Mesothelial cell of epicardium (in vitro differentiated cells): ENCODE measurements at places on chromosomes 5 and 9. TPM values are rescaled to one million over a fixed set of nuclear protein-coding genes. Genes with fewer than 3 reads are reported as not detected.
A peak's percentile ranks its signal among the peaks of the same experiment; 100 is the strongest.

- no peaks in the 10 kb centered on the region for H3K36me3 ChIP-seq
- no peak for DNase-seq
- H3K27me3 ChIP-seq, result no peaks in the 10 kb centered on the region
- no peak overlapping the region for H3K4me3 ChIP-seq
- no peak overlapping the region for H3K27ac ChIP-seq
Observed at GRCh38 chr5:124349931-124350330, 396.5 kb downstream of the ZNF608 start.

- no peaks in the 10 kb centered on the region for H3K36me3 ChIP-seq
- DNase-seq, result no peak
- H3K27me3 ChIP-seq, result peaks cover 6% of the 10 kb centered on the region
- no peaks in the 10 kb centered on the region for H3K4me1 ChIP-seq
Observed at GRCh38 chr9:73845539-73845938, 651.6 kb upstream of the RORB start.

Gene GRIN1
- total RNA-seq, result 0.58 to 0.99 TPM (median 0.64 TPM) in 3 replicates

GRCh38 chr5:96004087-96004486 is 42.4 kb upstream of the ELL2 start:
- no peak for DNase-seq
- no peaks in the 10 kb centered on the region for H3K36me3 ChIP-seq
- H3K4me3 ChIP-seq, result no peak overlapping the region
- no peak overlapping the region for H3K27ac ChIP-seq

DNA sequence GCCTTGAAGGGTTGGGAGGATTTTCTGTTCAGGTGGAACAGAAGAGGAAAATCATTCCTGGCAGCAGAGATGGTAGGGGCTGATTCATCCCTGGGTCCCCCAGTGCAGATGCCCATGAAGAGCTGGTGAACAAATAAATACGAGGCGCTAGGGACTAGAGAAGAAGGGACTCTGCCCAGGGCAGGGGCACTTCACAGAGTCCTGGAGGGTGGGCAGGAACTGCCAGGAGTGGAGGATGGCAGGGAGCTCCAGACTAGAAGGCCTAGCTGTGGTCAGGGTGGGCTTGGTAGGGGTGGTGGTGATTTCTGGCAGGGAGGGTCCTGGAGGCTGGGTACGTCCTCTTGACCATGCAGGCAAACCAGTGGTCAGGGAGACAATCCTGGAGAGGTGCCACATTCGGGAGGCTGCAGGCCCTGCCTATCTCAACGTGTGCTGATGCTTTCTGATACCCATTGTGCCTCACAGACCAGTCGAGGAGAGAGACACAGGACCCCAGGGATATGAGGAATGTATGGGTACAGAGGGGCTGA is 69.9 kb downstream of the CRB2 start:
- no peak overlapping the region for H3K27ac ChIP-seq
- peaks cover 6% of the 10 kb centered on the region for H3K4me1 ChIP-seq
- H3K27me3 ChIP-seq, result no peaks in the 10 kb centered on the region
- peaks cover 20% of the 10 kb centered on the region for H3K36me3 ChIP-seq
- no peak for DNase-seq

Gene FBP2
- total RNA-seq, result not detected in 3 replicates

Gene FST
- 12.3 to 14.3 TPM (median 12.7 TPM) in 3 replicates for total RNA-seq

Gene SPINK6
- total RNA-seq, result not detected in 3 replicates

Gene ADAMTS6
- total RNA-seq, result 17.3 to 20.6 TPM (median 17.7 TPM) in 3 replicates

DNA sequence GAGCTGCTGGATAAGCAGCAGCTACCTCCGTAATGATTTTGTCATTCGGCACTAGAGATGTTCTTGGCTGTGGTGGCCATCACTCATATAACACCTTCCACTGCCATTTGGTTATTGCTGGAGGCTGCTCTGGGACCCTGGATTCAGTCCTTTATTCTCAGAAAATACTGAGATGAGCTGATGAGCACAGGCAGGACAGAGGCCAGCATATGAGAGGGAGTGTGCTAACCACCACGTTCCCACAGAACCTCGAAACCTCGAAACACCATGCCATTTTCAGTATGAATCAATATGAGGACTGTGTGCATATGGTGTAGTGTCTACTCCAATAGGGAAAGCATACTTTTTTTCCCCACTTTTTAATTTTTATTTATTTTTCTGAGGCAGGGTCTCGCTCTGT is 56.6 kb downstream of the ADAM19 start:
- peaks cover 34% of the 10 kb centered on the region for H3K4me1 ChIP-seq
- DNase-seq, result no peak
- no peak overlapping the region for H3K4me3 ChIP-seq
- H3K27ac ChIP-seq, result peak overlapping the region; percentile 30
- no peaks in the 10 kb centered on the region for H3K36me3 ChIP-seq

DNA sequence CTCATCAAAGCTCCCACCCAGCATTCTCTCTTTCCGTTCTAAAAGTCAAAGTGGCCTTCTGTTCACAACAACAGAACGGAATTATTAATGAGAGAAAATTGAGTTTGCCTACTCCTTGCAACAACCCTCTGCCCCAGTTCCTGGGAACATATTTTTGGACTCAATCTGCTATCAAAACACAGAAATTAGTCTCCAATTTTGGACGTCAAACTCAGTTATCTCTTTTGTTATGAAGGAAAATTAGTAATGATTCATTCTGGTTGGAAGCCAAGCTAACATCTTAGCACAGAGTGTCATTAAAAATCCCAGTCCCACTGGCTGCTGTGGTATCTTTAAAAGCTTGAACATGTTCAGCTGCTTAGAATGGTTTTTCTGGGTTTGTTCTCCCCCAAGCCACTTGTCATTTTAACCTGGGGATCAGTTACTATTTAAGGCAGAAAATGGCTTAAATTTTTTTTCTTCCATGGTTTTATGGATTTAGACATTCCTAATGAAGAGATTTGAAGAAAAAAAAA is 343.2 kb downstream of the TRIM32 start:
- peaks cover 7% of the 10 kb centered on the region for H3K27me3 ChIP-seq
- no peak overlapping the region for H3K27ac ChIP-seq
- DNase-seq, result no peak
- no peaks in the 10 kb centered on the region for H3K36me3 ChIP-seq
- no peaks in the 10 kb centered on the region for H3K4me1 ChIP-seq

Gene ITGA1
- 8.3 to 10.8 TPM (median 9.1 TPM) in 3 replicates for total RNA-seq

GRCh38 chr9:121743441-121744001 is 92.1 kb downstream of the DAB2IP start:
- no peak for DNase-seq
- H3K27me3 ChIP-seq, result no peaks in the 10 kb centered on the region
- peaks cover 11% of the 10 kb centered on the region for H3K4me1 ChIP-seq
- no peak overlapping the region for H3K27ac ChIP-seq
- no peak overlapping the region for H3K4me3 ChIP-seq
- H3K36me3 ChIP-seq, result no peaks in the 10 kb centered on the region

GRCh38 chr5:54867310-54867944 is 118.0 kb downstream of the ESM1 start:
- no peak for DNase-seq
- no peak overlapping the region for H3K4me3 ChIP-seq
- H3K27me3 ChIP-seq, result no peaks in the 10 kb centered on the region
- peaks cover 9% of the 10 kb centered on the region for H3K4me1 ChIP-seq

Gene REEP2
- total RNA-seq, result 14.2 to 19.7 TPM (median 15.6 TPM) in 3 replicates

- H3K27ac ChIP-seq, result no peak overlapping the region
- H3K4me3 ChIP-seq, result no peak overlapping the region
- H3K36me3 ChIP-seq, result no peaks in the 10 kb centered on the region
- no peak for DNase-seq
- H3K27me3 ChIP-seq, result no peaks in the 10 kb centered on the region
Observed at GRCh38 chr5:56507351-56507930, 274.3 kb upstream of the ANKRD55 start.

DNA sequence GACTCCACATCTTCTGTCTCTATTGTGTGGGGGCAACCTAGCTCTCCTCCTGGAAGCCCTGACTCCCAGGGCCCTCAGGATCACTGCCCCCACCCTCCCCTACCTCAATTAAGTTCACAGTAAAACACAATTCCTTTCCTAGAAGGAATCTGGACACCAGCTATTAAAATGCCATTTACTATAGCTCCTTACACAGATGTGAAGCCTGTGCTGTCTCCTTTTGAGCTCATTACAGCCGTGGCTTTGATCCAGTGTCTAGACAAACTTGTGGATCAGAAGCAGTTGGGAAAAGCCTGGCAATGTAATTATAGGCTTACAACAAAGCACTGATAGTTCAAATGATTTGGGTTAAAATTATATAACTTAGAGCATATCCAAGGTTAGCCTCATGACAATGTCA is 107.0 kb upstream of the SMIM23 start:
- H3K27ac ChIP-seq, result peak overlapping the region; percentile 87
- no peaks in the 10 kb centered on the region for H3K36me3 ChIP-seq
- H3K27me3 ChIP-seq, result peaks cover 6% of the 10 kb centered on the region
- DNase-seq, result no peak

DNA sequence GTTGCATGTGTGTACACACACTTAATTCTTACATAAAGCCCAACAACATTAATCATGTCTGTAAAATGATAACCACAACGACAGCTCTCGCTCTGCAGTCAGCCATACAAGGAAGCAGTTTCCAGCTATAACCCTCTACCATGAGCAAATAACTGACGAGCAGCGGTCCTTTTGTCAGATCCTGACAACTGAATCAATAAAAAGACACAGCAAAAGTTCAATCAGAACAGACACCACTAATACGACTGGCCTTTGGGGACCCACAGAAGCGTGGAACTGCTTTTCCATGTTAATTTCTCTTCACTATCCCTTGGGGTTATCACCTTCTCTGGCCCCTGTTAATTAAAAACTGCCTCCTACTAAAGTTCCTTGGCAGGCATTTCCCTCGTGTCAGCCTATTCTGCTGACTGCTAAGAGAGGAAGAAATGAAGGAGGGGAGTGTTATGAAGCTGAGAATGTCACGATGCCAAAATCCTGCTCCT is 722.8 kb upstream of the GRAMD2B start:
- no peaks in the 10 kb centered on the region for H3K27me3 ChIP-seq
- DNase-seq, result no peak
- peak overlapping the region; percentile 40 for H3K4me3 ChIP-seq
- peaks cover 11% of the 10 kb centered on the region for H3K36me3 ChIP-seq

DNA sequence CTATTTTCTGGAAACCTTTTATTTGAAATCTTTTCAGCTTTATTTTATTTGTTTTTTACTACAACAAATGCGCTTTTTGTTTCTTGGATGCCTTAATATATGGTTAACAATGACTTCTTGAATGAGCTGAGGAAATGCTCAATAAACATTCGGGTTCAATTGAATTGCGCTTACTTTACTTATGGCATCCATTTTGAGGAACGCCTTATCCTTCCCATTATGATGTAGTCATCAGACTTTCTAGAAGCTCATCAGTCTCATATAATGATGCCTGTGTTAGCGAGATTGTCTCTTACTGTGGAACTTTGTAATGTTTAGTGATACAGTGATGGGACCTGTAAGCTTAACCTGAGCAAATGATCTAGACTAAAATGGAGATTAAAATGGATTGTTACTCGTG is 916 bp downstream of the SHLD3 start:
- H3K36me3 ChIP-seq, result peaks cover 7% of the 10 kb centered on the region
- no peaks in the 10 kb centered on the region for H3K27me3 ChIP-seq
- peak overlapping the region; percentile 57 for H3K27ac ChIP-seq
- H3K4me1 ChIP-seq, result peaks cover 31% of the 10 kb centered on the region
- DNase-seq, result no peak
- peak overlapping the region; percentile 94 for H3K4me3 ChIP-seq

DNA sequence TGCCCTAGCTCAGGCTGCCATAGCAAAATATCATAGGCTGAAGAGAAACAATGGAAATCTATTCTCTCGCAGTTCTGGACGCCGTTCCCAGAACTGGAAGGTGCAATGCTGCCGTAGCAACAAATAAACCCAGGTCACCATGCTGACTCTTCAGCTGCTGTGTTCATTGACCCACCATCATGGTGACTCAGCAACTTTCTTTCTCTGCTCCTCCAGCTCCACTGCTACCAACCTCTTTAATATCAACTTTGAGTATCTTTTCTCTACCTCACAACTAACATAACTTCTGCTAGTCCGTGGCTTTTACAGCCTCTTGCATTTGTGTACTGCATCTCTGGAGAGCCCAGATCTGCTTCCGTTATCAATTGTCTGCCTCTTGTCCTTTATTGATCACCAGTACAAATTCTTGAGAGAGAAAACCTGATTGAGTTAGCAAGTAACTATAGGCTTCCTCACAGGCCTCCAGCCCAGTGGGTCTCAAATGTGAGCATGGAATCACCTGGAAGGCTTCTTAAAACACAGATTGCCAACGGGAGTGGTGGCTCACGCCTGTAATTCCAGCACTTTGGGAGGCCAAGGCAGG is 47.3 kb upstream of the SLC30A5 start:
- H3K4me3 ChIP-seq, result no peak overlapping the region
- no peak for DNase-seq
- peaks cover 10% of the 10 kb centered on the region for H3K4me1 ChIP-seq

Gene TAF1L
- 0.05 TPM in 1 of 3 replicates, not detected in the others for total RNA-seq

GRCh38 chr5:181173420-181174342 is 26.3 kb downstream of the OR2V2 start:
- H3K36me3 ChIP-seq, result no peaks in the 10 kb centered on the region
- H3K4me1 ChIP-seq, result peaks cover 26% of the 10 kb centered on the region
- peaks cover 76% of the 10 kb centered on the region for H3K27me3 ChIP-seq
- peak overlapping the region; percentile 65 for H3K4me3 ChIP-seq

DNA sequence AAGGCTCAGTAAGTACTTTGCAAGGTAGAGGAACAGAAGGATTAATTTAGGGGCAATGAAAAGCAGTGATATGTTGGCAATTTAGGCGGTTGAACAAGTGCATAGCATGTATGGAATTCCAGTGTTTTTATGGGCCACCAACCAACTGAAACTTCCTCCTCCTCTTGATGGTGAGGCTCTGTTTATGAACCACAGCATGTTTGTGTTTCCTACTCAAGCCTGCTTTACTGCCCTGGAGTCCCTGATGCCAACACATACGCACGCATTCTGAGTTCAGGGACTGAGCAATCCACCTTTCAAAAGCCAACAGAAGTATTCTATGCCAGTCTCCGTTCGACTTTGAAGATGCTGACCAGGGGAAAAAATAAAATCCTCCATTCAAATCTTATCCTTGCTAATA is 417.5 kb downstream of the EFNA5 start:
- no peak overlapping the region for H3K4me3 ChIP-seq
- DNase-seq, result no peak
- no peak overlapping the region for H3K27ac ChIP-seq
- H3K36me3 ChIP-seq, result no peaks in the 10 kb centered on the region
- H3K27me3 ChIP-seq, result no peaks in the 10 kb centered on the region

- DNase-seq, result no peak
- H3K27me3 ChIP-seq, result no peaks in the 10 kb centered on the region
- H3K4me1 ChIP-seq, result peaks cover 10% of the 10 kb centered on the region
- no peaks in the 10 kb centered on the region for H3K36me3 ChIP-seq
- no peak overlapping the region for H3K4me3 ChIP-seq
- no peak overlapping the region for H3K27ac ChIP-seq
Observed at GRCh38 chr5:143119881-143120341, 283.6 kb downstream of the NR3C1 start.

Gene FBN2
- 238 to 252 TPM (median 244 TPM) in 3 replicates for total RNA-seq

DNA sequence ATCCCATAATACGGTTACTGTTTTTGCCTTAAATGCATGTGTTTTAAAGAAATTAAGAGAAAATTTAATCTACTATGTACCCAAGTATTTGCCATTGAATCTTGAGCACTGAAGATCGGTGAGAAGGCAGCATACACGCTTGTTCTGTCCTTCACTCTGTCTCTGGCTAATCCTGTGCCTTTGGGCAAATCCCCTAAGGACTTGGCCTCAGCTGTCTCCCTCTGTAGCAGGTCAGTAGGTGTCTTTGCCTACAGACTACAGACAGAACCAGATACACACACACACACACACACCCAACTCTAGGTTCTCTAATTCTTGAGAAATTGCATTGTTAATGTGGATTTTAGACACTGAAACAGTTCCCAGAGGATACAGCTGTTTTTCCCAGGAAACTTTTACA is 117.4 kb downstream of the WDR41 start:
- no peak overlapping the region for H3K4me3 ChIP-seq
- H3K4me1 ChIP-seq, result peaks cover 25% of the 10 kb centered on the region
- no peaks in the 10 kb centered on the region for H3K36me3 ChIP-seq
- H3K27ac ChIP-seq, result no peak overlapping the region

Gene FGF10
- total RNA-seq, result 0.22 to 0.31 TPM in 2 of 3 replicates, not detected in the other
